ENCODE measurements at places on chromosomes 11 and 22. TPM values are rescaled to one million over a fixed set of nuclear protein-coding genes. Genes with fewer than 3 reads are reported as not detected.

The SNX32 gene
- total RNA-seq = not detected

DNA sequence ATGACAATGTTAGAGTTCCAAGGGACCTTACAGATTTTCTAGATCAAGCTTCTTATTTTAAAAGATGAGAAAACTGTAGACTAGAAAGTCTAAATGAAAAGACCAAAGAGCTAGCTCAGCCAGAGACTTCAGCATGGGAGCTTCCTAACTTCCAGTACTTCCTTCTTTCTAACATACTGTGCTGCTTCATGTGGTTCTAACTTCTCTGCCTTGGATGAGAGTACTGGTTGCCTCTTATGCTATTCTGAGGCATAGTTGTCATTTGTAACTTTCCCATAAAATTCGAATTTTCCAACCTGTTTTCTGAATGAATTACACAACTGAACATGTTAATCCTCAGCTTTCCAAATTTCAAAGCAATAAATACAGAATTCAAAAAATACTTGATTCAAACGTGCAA lies 1.8 kb downstream of the MTMR2 start:
- DNase-seq = no peak

DNA sequence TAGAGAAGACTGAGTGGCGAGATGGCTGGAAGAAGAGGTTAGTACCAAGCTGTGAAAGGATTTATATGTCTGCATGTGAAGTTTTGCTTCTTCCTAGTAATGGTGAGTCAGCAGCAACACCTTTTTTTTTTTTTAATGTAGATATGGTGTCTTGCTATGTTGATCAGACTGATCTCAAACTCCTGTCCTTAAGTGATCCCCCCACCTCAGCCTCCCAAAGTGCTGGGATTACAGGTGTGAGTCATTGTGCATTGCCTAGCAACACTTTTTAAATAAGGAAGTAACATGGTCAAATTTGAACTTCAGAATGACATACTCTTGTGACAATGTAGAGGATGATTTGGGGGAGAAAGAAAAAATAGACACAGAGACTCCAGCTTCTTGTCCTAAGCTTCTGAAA lies 6.5 kb upstream of the CSTPP1 start:
- DNase-seq = peak; percentile 73

- DNase-seq = peak; percentile 75
These were observed 56.0 kb upstream of the BID start for GRCh38 chr22:17830043-17830961.

DNA sequence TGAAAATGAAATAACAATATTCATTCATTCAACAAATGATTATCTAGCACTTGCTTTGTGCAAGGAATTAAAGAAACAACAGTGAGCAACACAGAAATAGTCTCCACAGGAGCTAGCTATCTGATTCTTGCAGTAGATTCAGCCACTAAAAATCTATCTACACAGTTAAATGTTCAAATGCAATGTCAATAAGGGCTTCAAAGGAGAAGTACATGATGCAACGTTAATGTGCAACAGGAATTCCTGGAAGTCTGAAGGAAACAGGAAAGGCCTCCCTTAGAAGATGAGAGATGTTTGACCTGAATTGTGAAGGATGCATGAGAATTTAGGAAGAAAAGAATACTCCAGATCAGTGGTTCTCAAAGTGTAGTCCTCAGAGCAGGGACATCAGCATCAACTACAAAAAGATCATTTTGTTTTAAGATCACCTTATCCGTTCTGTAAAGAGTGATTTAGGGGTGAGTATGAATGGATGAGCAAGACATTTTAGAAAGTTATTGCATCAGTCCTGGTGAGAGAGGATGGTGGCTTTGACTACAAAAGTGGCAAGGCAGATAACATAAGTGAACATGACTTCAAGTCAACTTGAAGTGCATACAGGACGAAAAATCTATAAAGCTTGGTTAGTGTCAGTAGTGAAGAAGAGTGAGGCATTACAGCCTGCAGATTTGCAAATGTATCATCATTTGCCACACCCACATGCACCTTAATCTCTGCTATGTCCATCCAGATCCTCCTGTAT lies 96.0 kb downstream of the ETS1 start:
- no peak for DNase-seq

The FRMD8 gene
- 11.3 TPM for total RNA-seq

DNA sequence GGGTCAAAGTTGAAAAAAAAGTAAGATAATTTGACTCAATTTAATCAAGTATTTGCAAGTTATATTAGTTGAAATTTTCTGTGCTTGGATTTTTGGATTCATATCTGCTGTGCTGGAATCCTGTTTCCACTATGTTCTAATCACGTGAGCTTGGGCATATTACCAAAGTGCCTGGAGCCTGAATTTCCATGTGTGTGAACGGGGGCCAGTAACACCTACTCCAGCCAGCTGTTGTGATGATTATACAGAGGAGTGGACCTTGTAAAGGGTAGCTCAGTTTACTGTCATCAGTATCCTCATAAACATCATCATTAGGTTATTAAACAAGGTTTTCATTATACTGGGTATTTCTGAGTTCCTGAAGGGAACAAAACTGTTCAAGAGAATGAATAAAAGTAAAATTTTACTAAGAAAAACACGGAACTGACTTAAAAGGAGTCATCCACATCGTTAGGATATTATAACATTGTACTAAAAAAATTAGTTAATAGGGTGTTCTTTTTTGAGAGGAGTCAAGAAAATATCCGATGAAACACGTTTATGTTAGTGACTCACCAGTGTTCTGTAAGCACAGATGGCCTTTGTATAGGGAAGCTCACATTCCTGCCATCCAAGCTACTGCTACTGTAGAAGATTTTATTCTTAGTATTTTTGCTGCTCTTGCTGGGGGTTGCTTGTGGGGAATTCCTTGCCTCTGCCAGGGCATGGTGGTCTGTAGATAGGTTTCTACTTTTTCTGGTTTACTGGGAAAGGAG lies 144.1 kb downstream of the ARHGAP42 start:
- peak; percentile 81 for DNase-seq

The KRTAP5-2 gene
- total RNA-seq = not detected

DNA sequence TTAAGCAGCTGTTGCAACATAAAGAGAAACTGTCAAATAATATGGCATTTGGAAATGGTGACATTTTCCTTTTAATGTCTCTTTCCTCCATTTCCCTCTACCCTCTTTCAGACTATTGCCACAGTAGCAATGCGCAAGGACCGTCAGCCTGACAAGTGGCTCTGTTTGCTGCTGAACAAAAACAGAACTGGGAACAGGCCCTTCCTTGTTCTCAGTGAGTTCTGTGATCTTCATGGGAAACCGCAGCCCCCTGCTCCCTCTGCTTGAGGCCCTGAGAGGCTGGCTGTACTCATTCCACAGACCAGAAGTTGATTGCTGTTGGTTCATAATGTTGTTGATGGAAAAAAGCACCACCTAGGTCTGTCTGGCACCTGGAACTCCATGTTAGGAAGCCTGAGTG lies 559.7 kb downstream of the OPCML start:
- DNase-seq = no peak

DNA sequence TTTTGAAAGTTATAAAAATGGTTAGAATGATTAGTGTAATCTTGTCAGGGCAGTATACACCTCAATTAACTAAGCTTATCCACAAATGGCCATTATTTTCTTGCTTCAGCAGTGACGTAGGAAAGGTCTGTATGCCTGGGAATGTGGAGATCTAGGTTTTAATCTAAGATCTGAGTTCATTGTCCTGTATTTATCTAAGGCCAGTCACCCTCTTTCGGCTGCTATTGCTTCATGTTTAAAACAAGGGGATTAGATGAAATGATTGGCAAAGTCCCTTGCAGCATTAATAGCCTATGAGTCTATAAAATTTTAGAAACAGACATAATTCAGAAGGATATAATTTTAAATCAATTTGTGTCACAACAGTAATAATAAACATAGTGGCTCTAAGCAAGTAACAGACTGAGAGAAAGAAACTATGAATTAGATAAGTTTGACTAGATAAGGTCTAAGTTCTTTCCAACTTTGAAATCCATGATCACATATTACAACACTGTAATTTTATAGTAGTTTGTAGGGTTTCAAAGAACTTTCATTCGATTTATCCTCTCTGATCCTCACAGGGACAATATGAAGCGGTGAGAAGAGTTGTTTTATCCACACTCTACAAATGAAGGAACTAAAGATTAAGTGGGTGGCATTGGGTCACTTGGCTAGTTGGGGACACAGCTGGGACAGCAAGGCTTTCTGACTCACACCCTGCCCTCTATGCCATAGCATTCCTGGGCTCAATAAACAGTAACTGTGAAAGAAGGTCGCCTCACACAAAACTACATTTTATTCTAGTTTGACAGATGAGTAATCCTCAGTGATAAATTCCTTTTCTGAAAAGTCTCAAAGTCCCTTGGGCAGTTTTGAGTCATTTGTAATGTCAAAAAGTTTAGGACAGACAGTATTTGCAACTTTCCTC lies 60.6 kb upstream of the RDX start:
- DNase-seq = peak; percentile 29

DNA sequence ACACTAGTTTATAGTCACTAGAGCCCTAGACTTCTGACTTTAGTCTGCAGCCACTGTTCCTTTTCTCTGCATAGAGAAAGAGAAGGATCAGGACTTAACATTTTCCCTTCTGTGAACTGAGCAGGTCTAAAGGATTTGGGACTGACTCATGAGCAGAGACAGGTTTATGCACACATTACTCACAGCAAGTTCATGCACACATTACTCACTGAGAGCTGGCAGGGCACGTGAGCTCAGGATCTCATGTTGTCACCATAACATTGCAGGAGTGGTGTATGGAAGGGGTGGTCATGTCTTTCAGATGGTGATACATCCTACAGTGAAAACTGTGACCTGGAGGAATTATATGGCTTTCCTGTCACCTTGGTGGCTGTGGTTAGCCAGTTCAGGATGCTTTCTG lies 56.4 kb downstream of the CEP164 start:
- peak; percentile 96 for DNase-seq

DNA sequence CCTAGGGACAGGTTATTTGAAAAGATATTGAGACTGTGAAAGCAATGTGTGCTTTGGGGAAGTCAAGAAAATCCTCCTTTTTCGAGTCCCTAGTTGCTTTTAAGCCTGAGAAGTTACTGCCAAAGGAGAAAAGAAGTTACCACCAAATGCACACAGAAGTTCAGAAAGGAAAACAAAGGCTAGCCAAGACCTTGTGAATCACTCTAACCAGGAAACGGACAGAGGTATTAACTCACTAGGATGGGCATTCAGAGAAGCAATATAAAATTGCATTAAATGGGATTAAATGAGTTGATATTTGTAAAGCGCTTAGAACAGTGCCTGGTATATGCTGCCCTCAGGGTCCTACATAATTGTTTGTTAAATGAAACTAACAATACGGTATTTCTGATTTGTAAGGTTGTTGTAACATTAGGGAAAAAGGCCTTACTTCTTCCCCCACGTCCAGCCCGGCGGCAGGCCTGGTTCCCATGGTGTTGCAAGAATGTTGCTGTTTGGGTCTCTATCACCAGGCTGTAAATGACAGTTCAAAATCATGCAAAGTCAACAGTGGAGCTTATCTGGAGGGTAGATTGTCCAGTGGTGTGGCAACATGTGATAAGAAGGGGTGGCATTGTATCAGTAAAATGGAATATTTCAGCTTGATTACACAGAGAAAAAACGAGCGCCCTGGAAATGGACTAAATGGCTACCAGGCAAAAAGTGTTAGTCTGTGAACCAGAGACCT lies 7.1 kb downstream of the TMA7B start:
- DNase-seq = peak; percentile 45

DNA sequence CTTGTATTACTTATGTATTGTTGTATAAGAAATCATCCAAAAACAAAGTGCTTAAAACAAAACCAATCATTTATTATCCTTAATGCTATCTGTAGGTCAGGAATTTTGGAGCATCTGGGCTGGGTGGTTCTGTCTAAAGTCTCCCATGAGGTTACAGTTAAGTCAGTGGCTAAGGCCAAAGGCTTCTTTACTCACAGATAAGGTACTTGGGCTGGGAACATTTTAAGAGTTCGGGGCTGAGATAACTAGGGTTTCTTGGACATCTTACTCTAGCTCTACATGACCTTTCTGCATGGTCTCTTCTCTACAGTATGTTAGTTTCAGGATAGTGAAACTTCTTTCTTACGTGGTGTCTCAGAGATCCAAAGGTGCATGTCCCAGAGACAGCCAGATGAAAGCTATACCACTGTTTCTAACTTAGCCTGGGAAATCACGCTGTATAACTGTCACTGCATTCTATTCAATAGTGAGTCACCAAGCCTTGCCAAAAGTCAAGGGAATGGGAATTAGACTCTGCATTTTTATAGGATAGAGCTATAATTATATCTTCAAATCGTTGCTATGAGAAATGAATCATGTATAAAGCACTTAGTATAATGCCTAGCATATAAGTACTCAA lies 29.6 kb downstream of the SOX6 start:
- peak; percentile 78 for DNase-seq

DNA sequence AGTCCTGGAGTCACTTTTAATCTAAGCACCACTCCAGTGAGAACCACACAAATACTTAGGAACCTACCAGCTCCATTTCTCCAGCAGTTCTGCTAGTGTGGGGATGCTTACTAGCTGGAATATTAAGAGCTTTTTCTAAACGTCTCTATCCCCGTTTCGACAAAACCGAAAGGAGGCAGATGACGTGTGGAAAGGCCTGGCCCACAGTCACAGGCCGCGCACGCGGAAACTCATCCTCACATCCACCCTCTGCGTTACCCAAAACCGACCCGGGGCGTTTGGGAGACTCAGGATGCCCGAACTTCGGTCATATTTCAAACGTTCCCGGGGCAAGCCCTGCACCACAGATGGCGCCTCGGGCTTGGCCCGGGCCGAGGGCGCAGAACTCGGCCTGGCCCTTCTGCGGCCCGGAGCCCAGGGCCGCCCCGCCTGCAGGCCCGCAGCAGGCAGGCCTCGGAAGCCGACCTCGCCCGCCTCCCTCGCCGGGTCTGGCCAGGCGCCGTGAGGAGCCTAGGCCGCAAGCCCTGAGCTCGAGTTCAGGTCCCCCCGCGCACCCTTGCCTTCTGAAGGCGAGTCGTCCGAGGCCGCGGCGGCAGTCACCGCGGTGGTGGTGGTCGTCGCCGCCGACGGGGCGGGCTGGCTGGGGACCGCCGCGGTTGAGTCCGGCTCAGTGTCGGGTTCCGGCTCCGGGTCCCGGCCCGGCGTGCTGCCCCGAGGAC lies 473 bp downstream of the FNBP4 start:
- DNase-seq = peak; percentile 66

GRCh38 chr22:41481131-41481830 lies 12.4 kb downstream of the ACO2 start:
- DNase-seq = peak; percentile 54

The CD59 gene
- total RNA-seq = 765 TPM

The C11orf91 gene
- not detected for total RNA-seq

The NXPE1 gene
- not detected for total RNA-seq

GRCh38 chr22:29987137-29987536 lies 93.1 kb upstream of the HORMAD2 start:
- no peak for DNase-seq

Data from IMR-90 (cell line).